NCI-H446 treated with DMSO at 0.1 percent for 48 hours (cell line): ENCODE measurements at places on chromosomes 3 and 15.

GRCh38 chr3:167862104-167862730 is 126.7 kb downstream of the SERPINI1 start:
- no peak for DNase-seq

- no peak for DNase-seq
These were observed 362.8 kb downstream of the PTPRG start for GRCh38 chr3:61924090-61924735.

DNA sequence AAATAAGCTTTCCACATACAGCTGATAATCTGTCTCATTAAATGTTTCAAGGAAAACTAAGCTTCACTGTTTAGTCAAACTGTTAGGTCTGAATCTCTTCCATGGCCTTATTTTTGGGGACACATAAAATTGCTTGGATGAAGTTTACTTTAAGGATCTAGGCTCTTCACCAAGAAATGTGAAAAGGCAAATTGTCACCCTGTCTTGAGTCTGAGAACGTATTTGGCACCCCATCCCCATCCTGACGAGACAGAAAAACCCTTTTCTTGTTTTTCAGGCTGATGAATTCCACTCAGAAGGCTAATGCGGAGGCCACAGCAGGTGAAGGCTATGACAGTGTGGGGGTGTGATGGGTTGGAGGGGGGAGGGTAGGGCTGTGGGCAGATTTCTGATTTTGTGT is 226.6 kb downstream of the GREM1 start:
- DNase-seq: no peak

DNA sequence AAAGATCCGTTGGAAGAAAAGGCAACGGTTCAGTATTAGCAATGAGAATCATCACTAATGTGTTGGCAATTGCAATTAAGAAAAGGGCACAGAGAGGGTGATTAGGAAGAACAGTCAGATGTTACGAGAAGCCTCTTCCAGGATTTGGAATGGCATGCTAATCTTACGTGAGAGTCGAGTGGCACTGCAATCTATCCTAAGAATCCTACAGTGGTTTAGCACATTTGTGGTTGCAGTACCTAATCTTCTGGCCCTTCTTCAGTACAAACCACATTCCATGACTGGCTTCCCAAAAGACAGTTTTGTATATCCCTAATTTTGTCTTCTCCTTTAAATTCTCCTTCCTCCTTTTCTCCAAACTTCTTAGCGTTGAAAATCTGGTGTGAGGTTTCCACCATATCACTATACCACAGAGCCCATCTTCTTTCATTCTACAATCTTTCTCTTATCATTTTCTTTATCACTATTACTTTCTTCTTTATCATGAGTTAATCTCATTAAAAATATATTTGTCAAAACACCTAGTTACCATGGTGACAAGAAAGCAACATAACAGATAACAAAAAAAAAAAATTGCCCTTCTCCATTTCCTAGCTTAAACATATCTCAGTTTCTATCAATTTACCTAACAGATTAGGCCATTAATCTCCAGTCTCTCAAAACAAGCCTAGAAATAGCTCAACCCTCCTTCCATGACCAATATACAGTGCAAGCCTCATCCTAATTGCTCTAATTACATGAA is 60.1 kb downstream of the IGSF11 start:
- DNase-seq: peak; percentile 67

- no peak for DNase-seq
These were observed 44.6 kb downstream of the SH3BP5 start for GRCh38 chr3:15287565-15288330.

DNA sequence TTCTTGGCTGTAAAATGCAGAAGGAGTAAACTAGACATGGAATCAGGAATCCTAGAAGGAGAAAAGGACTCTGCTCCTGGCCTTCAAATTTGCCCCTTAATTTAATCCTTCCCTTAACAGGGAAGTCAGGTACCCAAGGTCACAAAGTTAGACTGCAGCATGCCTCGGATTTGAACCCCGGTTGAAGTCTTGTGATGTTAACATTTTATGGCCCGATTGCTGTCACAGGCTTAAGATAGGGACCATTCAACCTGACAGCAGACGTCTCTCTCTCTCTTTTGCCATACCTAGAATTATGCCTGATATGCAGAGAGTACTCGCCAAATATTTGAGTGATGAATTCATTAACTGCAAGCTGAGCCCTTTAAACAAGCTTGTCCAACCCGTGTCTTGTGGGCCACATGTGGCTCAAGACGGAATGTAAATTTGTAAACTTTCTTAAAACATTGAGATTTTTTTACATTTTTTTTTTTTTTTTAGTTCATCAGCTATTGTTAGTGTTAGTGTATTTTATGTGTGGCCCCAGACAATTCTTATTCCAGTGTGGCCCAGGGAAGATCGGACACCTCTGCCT is 217.2 kb downstream of the THSD4 start:
- no peak for DNase-seq

DNA sequence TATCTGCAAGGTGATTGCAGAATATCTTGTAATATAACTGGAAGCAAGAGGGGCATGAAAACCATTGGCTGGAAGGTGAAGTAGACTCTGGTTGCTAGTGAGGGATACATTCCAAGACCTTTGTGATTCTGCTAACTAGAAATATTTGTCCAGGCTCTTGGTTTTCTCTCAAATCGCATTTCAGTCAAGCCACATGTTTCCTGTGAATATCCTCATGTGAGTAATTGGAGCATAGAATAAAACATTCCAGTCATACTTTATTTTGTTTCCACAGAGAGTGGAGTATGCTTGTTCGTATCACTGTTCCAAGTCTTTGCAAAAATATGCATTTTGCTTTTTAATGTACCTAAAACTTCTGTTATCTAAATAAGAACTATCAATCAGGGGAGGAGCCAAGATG is 850.0 kb downstream of the EPHA3 start:
- DNase-seq: no peak

DNA sequence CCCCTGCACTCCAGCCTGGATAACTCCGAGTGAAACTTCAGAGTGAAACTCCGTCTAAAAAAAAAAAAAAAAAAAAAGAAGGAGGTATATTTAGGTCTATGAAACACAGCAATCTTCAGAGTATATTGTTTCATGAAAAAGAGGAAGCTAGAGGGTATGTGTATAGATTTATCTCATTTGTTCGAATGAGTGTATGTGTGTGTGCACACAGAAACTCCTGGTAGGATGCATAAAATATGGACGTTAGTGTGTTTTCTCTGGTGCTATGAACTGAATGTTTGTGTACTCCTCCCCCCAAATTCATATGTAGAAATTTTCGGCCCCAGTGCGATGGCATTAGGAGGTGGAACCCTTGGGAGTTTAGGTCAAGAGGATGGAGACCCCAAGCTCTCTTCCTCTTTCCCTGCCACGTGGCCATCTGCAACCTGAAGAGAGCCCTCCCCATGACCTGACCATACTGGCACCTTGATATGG is 98.6 kb upstream of the KLF13 start:
- DNase-seq: no peak

DNA sequence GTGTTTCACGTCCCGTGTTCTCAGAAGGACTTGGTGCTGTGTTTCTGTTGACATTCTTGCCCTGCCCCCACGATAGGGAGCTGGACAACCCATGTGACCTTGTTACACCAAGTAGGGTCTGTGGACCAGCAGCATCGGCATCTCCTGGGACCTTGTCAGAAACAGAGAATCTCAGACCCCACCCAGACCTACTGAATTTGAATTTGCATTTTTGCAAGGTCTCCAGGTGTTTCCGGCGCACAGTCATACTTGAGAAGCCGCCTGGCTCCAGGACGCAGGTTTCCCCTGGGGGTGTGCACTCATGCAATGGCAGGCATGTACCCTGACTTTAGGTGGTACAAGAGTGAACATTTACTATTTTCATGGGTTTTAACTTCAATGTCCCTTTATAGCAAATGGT is 117.9 kb downstream of the TLE3 start:
- no peak for DNase-seq

GRCh38 chr3:184308744-184309143 is 5.7 kb upstream of the EIF4G1 start:
- no peak for DNase-seq

DNA sequence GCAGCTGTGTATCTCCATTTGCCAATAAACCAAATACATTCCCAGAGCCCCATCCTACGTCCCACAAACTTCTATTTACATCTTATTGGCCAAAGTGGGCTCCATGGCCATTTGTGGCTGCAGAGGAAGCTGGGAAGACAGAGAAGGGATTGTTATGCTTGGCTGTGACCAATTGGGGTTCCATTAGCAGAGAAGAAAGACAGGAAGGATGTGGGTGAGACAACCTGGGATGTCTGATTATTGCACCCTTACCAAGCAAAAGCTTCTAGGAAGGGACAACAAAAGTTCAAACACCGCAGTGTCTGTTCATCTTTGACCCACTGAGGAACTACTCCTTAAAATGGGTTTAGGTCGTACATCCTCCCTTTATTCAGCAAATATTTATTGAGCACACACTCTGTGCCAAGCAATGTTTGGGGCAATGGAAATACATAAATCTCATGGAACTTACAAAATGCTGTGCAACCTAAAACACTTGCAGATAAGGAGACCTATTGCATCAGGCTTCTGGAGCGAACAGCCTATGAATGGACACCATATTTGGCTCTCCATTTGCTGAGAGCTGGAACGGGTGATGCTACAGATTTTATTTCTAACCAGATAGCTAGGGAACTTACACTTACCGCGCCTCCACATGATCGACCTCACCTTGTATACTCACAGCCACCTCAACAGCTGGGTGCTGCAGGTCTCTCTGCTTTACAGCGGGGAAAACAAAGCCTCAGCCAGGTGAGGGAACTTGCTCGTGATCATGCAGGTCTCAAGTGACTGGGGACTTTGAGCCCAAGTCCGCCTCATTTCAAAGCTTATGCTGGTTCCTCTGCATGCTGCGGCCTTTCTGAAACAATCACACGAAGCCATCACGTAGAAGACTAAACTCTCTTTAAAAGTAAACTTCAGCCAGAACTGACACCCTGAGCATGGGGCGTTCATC is 21.4 kb upstream of the NR2E3 start:
- DNase-seq: no peak

GRCh38 chr3:5252131-5252530 is 64.6 kb downstream of the EDEM1 start:
- no peak for DNase-seq

GRCh38 chr3:118607915-118608820 is 426.5 kb downstream of the IGSF11 start:
- no peak for DNase-seq

GRCh38 chr15:70095408-70096214 is 2.1 kb downstream of the TLE3 start:
- DNase-seq: no peak

DNA sequence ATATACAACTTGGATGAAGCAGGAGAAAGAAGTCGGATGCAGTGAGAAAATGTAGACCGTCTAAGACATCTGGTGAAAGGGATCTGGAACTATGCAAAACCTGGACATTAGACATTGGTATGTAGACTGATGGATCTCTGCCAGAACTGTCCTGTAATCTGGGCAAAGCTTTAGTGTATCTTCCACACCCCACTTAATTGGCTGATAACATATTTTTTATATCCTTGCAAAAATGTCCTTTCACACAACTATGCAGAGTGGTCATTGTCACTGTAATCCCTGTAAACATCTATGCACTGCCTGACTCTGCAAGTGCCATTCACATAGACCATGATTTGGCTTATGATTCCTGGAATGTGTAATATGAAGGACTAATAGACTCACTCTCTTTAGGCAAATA is 163.1 kb downstream of the TUSC7 start:
- DNase-seq: no peak

DNA sequence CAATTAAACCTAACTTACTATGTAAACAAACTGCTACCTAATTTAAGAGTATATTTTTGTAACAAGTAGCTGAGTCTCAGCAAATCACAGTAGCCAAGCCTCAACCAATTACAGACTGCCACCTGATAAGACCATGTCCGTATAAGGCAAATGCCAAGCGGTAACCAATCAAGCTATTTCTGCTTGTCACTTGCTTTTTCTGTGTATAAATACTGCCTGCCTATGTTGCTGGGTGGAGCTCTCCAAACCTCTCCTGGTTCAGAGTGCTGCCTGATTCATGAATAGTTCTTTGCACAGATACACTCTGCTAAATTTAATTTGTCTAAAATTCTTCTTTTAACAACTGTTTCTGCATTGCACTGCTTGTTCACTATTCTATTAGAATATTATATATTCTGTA is 42.6 kb downstream of the ZNF148 start:
- no peak for DNase-seq

DNA sequence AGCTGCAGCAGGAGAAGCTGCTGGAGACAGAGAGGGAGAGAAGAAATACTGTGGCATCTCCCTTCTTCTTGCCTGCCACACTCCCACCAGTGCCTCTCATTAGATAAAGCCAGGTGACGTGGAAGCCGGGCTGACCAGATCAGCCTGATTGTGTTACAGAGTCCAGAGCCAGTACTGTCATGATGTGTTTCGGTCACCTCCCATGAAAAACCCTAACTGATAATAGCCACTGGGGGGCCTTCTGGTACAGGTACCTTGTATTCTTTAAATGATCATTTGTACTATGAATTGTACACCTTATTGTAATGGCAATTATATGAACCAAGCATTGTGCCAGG is 125.8 kb upstream of the TMEM108 start:
- DNase-seq: no peak

DNA sequence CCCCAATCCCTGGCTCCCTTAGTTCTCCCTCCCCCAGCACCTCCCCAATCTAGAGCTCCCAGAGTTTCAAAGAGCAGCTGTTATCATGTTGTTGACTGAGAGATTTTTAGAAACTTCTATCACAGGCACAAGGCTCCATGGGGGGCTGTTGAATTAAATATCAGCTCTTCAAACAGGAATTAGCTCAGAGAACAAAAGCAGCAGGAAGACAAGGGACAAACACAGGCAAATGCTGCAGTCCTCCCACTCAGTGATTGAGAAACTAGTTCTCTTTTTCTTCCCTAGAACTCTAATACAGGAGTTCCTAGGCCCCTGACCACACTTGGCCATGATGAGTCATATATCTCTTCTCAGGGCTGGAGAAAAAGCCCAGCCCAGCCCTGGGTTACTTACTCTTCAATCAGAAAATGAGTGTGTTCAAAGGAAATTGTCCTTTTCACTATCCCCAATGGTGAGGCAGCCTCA is 262.1 kb downstream of the IGSF11 start:
- no peak for DNase-seq

- DNase-seq: no peak
These were observed 116.7 kb downstream of the FHIT start for GRCh38 chr3:61134532-61134931.

GRCh38 chr3:10962481-10963036 is 30.0 kb upstream of the SLC6A1 start:
- no peak for DNase-seq

DNA sequence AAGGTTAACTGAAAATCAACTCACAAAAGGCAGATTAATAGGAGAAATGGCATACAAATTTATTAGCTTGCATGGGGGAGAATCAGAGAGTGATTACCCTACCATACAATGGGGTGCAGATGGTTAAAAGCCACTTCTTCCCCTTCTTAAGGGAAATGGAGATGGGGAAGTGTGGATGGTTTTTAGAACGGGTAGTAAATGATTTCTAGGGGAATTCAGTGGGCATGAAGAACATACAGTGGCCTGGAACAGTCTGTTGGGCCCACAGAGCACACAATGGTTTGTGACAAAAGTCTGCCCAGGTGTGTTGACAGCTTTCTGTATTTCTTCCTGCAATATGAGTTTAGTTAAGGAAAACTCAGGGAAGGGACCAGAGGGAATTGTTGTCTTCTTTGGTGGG is 61.0 kb downstream of the C3orf80 start:
- no peak for DNase-seq
